ENCODE measurements at places on chromosomes 3 and 15. TPM values are rescaled to one million over a fixed set of nuclear protein-coding genes. Genes with fewer than 3 reads are reported as not detected.

Gene ISLR
- 11.1 TPM for total RNA-seq

Gene AKAP13
- total RNA-seq = 284 TPM

Gene LRRC31
- total RNA-seq = not detected

Gene ST8SIA2
- 3.0 TPM for total RNA-seq

Gene A4GNT
- not detected for total RNA-seq

Gene GOLGA8G
- not detected for total RNA-seq

Gene TMEM45A
- 3.2 TPM for total RNA-seq

Gene TRIM42
- not detected for total RNA-seq

Gene GDPGP1
- 13.8 TPM for total RNA-seq

Gene GCSAM
- not detected for total RNA-seq

Gene CPA3
- 2.0 TPM for total RNA-seq

Gene KLHL18
- total RNA-seq = 55.0 TPM

Gene GNB4
- 16.3 TPM for total RNA-seq

Gene RBM5
- 73.8 TPM for total RNA-seq

Gene CYP1A2
- not detected for total RNA-seq

Gene DVL3
- 76.8 TPM for total RNA-seq

Gene CCR9
- not detected for total RNA-seq

Gene ZMYND10
- total RNA-seq = 0.07 TPM

Gene OR5K2
- not detected for total RNA-seq

Gene EFCAB12
- not detected for total RNA-seq

Gene CADM2
- total RNA-seq = 2.5 TPM

Gene SETMAR
- total RNA-seq = 14.6 TPM
